ENCODE measurements at places on chromosomes 4 and X. TPM values are rescaled to one million over a fixed set of nuclear protein-coding genes. Genes with fewer than 3 reads are reported as not detected.
A peak's percentile ranks its signal among the peaks of the same experiment; 100 is the strongest.

Gene TLR10
- not detected for total RNA-seq

Gene TMEM271
- not detected for total RNA-seq

DNA sequence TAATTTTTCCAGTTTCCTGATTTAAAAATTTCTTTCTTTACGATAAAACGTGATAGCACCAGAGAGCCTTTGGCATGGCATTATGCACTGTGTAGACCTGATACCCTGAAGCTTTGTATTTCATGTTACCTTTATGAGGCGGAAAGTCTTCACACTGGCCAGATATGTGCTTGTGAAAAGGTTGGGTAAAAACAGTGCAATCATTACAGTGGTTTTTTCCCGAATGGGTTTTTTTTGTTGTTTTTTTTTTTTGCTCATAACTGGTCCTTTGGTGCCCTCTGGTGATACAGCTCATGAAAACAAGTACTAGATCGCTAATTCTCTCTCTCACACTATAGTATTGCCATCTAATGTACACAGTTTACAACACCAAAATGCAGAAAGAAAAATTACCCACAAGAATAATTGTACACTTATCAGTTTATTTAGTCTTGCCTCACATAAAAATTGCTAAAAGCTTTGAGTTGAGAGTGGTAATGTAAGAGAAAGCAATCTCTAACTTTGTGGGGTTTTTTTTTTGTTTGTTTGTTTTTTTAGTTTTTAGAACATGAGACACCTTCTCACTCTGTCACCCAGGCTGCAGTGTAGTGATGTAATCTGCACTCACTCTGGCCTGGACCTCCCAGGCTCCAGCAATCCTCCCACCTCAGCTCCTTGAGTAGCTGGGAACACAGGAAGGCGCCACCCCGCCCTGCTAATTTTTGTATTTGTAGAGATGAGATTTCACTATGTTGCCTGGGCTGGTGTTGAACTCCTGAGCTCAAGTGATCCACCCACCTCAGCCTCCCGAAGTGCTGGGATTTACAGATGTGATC lies 21.3 kb downstream of the SPCS3 start:
- H3K4me1 ChIP-seq = peaks cover 6% of the 10 kb centered on the region
- peak; percentile 52 for DNase-seq
- peak overlapping the region; percentile 49 for H3K4me3 ChIP-seq
- H3K27ac ChIP-seq = no peak overlapping the region

DNA sequence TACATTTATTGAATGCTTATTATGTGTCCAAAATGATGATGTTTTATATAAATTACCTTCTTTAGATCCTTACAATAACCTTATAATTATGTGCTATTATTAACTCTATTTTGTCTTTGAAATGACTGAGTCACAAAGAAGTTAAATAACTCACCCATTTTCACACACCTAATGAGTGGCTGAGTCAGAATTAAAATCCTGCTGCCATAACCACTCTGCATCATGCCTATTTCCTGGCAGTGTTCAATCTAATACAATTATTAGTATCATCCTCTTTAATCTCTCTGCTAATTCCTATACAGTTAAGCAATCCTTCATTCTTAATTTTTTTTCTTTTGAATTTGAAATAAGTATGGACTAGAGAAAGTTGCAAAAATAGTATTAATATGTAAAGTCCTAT lies 342.9 kb downstream of the CFAP299 start:
- no peaks in the 10 kb centered on the region for H3K36me3 ChIP-seq
- no peaks in the 10 kb centered on the region for H3K27me3 ChIP-seq
- DNase-seq = no peak
- H3K4me1 ChIP-seq = no peaks in the 10 kb centered on the region
- no peak overlapping the region for H3K27ac ChIP-seq

GRCh38 chr4:108144451-108144850 lies 24.3 kb downstream of the LEF1 start:
- H3K4me1 ChIP-seq = no peaks in the 10 kb centered on the region
- H3K27me3 ChIP-seq = no peaks in the 10 kb centered on the region

- no peaks in the 10 kb centered on the region for H3K27me3 ChIP-seq
Observed at GRCh38 chr4:109826719-109827118, 1.1 kb upstream of the RRH start.

Gene PRDM8
- 9.4 TPM for total RNA-seq

GRCh38 chrX:24956828-24957227 lies 58.9 kb downstream of the ARX start:
- no peak overlapping the region for H3K27ac ChIP-seq
- DNase-seq = peak; percentile 15
- no peaks in the 10 kb centered on the region for H3K36me3 ChIP-seq
- no peaks in the 10 kb centered on the region for H3K27me3 ChIP-seq

Gene DCHS2
- 0.06 TPM for total RNA-seq

GRCh38 chrX:148871422-148872160 lies 371.2 kb downstream of the AFF2 start:
- no peaks in the 10 kb centered on the region for H3K4me1 ChIP-seq
- H3K4me3 ChIP-seq = no peak overlapping the region
- H3K27ac ChIP-seq = no peak overlapping the region
- DNase-seq = no peak
- no peaks in the 10 kb centered on the region for H3K36me3 ChIP-seq
- no peaks in the 10 kb centered on the region for H3K27me3 ChIP-seq

- H3K27ac ChIP-seq = no peak overlapping the region
- DNase-seq = no peak
- no peak overlapping the region for H3K4me3 ChIP-seq
- H3K36me3 ChIP-seq = no peaks in the 10 kb centered on the region
Observed at GRCh38 chrX:110178179-110178865, 139.6 kb downstream of the AMMECR1 start.

- H3K27me3 ChIP-seq = no peaks in the 10 kb centered on the region
- peaks cover 14% of the 10 kb centered on the region for H3K36me3 ChIP-seq
- H3K4me1 ChIP-seq = no peaks in the 10 kb centered on the region
- H3K4me3 ChIP-seq = no peak overlapping the region
Observed at GRCh38 chr4:94244829-94245185, 37.1 kb downstream of the SMARCAD1 start.

- no peak overlapping the region for H3K4me3 ChIP-seq
- no peaks in the 10 kb centered on the region for H3K27me3 ChIP-seq
- H3K36me3 ChIP-seq = no peaks in the 10 kb centered on the region
- no peak overlapping the region for H3K27ac ChIP-seq
Observed at GRCh38 chr4:123835831-123836590, 439.4 kb downstream of the SPRY1 start.

- no peaks in the 10 kb centered on the region for H3K4me1 ChIP-seq
- no peak overlapping the region for H3K4me3 ChIP-seq
- DNase-seq = no peak
- no peaks in the 10 kb centered on the region for H3K27me3 ChIP-seq
- no peak overlapping the region for H3K27ac ChIP-seq
- no peaks in the 10 kb centered on the region for H3K36me3 ChIP-seq
Observed at GRCh38 chr4:153174821-153175567, 29.2 kb upstream of the TRIM2 start.

Measured in PC-3 (cell line).